COR-L47 (cell line): ENCODE measurements at places on chromosomes 5 and 9.

- DNase-seq, result no peak
Observed at GRCh38 chr9:19442240-19442639, 33.4 kb downstream of the ACER2 start.

- DNase-seq, result peak; percentile 80
Observed at GRCh38 chr9:137487454-137488326, 28.6 kb upstream of the NSMF start.

GRCh38 chr5:76691467-76692273 is 24.3 kb upstream of the F2R start:
- no peak for DNase-seq

DNA sequence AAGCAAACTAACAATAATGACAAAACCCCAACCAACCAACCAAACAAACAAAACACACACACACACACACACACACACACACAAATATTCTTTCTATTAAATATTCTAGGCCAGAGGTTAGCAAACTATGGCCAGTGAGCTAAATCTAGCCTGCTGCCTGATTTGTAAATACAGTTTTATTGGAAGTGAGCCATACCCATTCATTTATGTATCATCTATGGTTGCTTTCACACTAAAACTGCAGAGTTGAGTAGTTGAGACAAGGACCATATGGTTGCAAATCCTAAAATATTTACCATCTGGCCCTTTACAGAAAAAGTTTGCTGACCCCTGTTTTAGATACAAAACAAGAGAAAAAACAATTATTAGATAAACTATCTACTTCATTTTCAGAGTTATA is 620.5 kb upstream of the SEMA6A start:
- no peak for DNase-seq

DNA sequence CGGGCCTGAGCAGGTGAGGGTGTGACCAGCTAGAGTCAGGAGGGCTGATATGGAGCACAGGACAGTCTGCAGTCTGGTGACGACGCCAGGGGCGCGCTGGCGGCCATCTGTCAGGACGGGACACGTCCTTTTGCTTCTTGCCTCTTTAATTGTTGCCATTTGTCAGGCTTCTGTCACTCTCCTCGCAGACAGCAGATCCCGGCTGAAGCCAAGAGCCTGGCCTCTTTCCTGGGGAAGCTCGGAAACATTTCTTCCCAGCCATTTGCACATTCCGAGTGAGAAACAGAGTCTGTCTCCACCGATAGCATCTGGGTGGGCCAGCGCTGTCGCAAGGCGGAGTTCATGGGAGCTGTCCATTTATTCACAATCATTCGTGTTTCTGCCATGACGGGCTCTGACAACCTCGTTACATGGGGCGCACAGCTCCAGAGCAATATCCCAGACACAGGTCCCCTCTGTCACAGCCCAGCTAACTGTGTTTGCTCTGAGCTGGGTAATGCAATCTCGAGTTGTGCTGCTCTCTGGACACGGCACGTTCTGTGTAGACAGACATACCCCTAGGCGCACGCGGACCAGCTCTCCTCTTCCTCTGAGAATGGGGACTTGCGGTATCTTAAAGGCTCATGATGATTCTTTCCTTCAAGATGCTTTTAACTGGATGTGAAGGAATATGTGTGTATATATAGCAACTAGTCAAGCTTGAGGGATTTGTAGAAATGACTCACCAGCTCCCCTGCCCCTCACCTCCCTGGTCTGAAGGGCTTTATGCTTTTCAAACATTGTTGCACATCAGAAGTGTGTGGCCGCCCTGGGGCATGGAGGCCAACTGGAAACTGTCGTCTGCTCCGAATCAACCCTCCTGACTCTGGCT is 105.3 kb upstream of the FCN2 start:
- no peak for DNase-seq

- no peak for DNase-seq
Observed at GRCh38 chr5:159359408-159359807, 29.1 kb upstream of the IL12B start.

- no peak for DNase-seq
Observed at GRCh38 chr9:98477884-98478283, 222.4 kb upstream of the TBC1D2 start.

DNA sequence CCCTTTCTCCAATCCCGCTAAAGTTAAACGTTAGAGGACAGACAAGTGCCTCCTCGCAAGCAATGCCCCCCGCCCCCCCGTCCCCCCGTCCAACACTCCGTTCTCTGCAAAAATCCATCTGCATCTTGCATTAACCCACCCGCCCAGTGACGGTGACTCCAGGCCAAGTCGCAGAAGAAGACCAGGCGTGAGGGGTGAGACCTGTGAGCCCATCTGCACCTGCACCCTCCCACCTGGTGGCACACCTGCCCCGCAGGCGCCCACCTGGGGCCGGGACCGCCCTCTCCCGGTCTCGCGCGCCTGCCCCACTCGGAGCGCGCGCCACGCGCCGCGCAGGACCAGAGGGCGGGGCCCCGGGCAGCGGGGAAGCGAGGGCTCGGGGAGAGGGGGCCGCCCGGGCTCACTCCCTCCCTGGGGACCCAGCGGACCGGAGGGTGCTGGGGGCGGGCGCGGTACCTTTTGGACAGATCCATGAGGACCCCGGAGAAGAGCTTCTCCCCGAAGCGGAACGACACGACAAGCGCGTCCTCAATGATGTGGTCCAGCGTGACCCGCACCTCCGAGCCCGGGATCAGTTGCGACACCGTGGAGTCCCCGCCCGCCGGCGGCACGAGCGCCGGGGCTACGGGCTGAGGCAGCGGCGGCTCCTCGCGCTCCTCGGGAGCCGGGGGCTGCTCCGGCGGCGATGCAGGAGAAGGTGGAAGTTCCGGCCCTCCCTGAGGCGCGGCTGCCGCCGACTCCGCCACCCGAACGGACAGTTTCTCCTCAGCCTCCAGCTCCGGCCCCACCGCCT is 705 bp downstream of the PWWP2A start:
- DNase-seq, result peak; percentile 61

DNA sequence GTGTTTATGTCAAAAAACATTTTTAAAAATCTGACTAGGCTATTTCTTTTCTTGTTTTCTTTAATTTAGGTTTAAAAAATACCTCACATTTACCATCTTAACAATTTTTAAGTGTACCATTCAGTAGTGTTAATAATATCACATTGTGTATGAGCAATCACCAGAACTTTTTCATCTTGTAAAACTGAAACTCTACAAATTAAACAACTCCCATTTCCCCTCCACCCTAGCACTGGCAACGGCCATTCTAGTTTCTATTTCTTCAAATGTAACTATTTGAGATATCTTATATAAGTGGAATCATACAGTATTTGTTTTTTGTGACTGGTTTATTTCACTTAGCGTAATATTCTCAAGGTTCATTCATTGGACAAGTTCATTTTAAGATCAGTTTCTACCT is 27.7 kb downstream of the PLCXD3 start:
- DNase-seq, result no peak

GRCh38 chr5:33275921-33276627 is 164.7 kb upstream of the TARS1 start:
- no peak for DNase-seq

DNA sequence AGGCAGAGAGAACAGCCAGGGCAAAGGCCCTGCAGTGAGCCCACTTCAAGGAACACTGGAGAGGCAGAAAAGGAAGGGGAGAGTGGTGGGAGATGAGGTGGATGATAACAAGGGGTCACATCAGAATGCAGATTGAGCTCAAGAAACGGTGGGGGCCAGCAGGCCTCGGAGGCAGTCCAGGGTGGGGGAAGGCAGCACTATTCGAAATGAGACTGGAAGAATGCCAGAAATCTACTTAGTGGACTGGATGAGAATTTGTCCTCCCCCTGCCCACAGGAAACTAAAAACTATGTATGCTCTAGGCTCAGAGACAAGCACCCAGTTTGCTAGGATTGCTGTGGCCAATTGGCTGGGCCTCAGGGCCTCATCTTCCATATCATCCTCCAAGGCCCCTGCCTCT is 148.7 kb downstream of the ADAMTS12 start:
- no peak for DNase-seq

GRCh38 chr5:61771062-61771461 is 439.0 kb downstream of the ZSWIM6 start:
- no peak for DNase-seq

GRCh38 chr9:120891245-120891883 is 14.4 kb upstream of the PHF19 start:
- DNase-seq, result no peak

GRCh38 chr5:78615697-78616096 is 32.9 kb downstream of the LHFPL2 start:
- DNase-seq, result no peak

DNA sequence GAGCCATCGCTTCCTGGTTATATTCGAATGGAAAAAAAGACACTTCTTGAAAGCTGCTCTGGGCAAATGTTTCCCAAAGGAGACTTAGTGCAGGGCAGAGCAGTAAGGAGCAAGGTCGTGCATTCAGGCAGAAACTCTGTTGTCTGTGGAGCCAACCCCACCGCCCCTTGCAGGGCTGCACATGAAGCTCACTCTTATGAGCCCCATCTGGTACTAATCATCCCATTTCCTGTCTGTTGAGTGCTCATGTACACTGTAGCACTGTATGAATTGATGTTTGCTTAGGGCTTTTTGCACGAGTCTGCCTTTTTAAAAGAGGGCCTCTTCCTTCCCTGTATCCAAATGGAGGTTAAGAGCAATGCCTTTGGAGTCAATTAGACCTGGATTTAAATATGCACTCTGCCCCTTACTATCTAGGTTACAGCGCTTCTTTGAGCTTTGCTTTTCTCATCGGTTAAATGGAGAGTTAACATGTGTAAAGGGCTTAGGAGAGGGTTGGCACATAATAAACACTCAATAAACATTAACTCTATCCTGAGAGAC is 25.4 kb downstream of the HMHB1 start:
- DNase-seq, result no peak
